Cardiac muscle cell (in vitro differentiated cells and primary cell): ENCODE measurements at places on chromosomes 13 and 19. TPM values are rescaled to one million over a fixed set of nuclear protein-coding genes. Genes with fewer than 3 reads are reported as not detected.

DIRAS1 gene
- total RNA-seq = 3.0 and 4.2 TPM in 2 replicates

OR10H1 gene
- total RNA-seq = not detected in 2 replicates

ZNF77 gene
- total RNA-seq = 4.4 and 4.7 TPM in 2 replicates

OR7C2 gene
- not detected in 2 replicates for total RNA-seq

GRCh38 chr19:41076286-41076685 lies 12.0 kb upstream of the CYP2A13 start:
- DNase-seq = no peak

GRCh38 chr13:85371254-85371653 lies 428.0 kb downstream of the SLITRK6 start:
- DNase-seq = no peak

- DNase-seq = no peak
These were observed 3.4 kb upstream of the RASAL3 start for GRCh38 chr19:15467734-15468214.

SCGB2B2 gene
- 0.27 TPM in 1 of 2 replicates, not detected in the other for total RNA-seq

DNA sequence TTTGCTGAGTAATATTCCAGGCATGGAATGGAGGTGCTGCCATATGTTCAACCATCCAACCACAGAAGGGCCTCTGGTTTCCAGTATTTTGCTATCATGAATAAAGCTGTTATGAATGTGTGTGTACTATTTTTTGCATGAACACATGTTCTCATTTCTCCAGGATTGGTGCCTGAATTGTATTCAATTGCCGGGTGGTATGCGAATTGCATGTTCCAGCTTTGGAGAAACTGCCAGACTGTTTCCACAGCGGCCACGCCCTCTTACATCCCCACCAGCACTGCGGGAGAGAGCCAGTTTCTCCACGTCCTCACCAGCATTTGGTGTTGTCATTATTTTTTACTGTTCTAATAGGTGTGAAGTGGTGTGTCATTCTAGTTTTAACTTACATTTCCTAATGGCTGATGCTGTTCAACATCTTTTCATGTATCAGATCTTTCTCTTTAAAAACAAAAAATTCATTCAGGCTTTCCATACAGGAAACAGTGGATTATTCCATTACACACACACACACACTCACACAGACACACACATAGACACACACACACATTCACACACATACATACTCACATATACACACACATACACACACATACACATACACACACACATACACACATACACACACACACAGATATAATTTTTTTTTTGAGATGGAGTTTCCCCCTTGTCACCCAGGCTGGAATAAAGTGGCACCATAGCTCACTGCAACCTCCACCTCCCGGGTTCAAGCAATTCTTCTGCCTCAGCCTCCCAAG lies 154.1 kb downstream of the PTPRS start:
- DNase-seq = peak; percentile 52

ZNF829 gene
- total RNA-seq = 2.3 and 2.7 TPM in 2 replicates

DNA sequence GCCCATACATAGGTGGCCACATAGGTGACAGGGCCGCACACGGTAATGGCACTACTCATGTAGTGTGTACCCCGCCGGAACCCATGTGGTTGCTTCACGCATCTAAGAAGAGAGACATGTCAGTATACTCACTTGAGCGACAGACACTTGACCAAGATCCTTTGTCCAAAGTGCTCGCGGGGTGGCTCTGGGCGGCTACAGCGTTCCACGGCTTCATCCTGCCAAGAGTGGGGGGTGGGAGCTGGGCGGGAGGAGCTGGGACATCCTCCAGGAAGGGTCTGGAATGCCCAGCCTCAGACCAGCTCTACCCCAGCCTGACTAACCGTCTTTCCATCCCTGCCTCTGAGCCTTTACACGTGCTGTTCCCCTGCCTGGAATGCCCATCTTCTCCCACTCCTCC lies 8.5 kb downstream of the ANGPTL8 start:
- DNase-seq = no peak

PSG2 gene
- total RNA-seq = not detected in 2 replicates

GRCh38 chr19:40889366-40889765 lies 7.3 kb upstream of the CYP2A7 start:
- peak; percentile 1 for DNase-seq

DNA sequence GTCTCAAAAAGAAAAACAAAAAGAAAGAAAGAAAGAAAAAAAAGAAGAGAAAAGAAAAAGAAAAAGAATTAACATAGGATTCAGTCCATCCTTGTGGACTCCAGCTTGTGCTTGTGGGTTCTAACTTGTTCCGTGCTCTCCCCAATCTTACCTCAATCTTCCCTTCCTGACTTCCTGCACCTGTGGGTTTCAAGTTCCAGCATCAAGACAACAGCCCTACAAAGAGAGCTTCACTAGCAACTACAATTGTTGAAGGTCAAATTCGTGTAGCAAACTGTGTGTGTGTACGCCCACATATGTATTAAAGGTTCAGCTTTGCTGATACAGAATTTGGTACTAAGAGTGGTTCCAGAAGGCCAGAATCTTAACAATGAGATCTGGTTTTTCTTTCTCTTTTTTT lies 25.3 kb downstream of the FXYD5 start:
- no peak for DNase-seq

TEX101 gene
- total RNA-seq = not detected in 2 replicates
